ENCODE measurements at places on chromosomes 6 and 20.
A peak's percentile ranks its signal among the peaks of the same experiment; 100 is the strongest.

GRCh38 chr6:101537753-101538316 is 144.3 kb downstream of the GRIK2 start:
- DNase-seq: no peak

- DNase-seq: no peak
Measured at GRCh38 chr6:142376800-142377496, 75.1 kb downstream of the ADGRG6 start.

- peak; percentile 34 for DNase-seq
Measured at GRCh38 chr6:44022671-44023352, 104.4 kb downstream of the MRPL14 start.

DNA sequence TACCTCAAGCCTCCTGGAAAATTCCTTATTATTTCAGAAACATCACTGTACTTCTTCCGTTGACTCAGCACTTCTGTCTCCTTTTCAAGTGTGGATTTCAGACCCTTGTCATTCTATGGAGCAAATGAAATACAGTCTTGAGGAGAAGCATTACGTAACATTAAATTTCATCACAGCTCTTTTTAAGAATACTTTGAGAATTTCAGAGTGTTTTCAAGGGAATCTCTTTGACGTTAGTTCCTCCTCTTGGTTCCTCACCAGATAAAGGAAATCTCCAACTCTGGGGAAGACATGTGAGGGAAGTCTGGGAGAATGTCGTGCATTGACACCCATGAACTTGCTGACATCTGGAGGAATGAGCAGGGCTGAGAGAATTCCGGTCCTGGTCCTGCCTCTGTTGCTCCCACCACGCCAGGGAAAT is 32.3 kb downstream of the UST start:
- DNase-seq: no peak

- no peak for DNase-seq
Measured at GRCh38 chr20:33667245-33667675, 517 bp downstream of the ACTL10 start.

DNA sequence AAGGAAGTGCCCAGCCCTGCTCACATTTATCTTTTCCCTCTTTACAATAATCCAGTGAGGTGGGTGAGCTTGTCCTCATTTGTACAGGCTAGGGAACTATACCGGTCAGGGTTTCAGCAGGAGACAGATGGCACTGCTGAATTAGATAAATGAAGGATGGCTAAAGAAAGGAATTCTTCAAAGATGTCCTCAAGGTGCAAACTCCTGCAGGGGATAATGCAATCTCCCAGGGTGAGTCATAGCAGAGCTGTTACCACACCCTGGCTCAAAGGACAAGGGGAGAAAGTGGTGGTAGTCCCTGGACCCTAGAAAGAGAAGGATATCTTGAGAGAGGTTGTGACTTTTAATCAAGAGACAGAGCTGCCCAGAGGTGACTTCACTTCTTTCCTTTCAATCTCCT is 66.7 kb downstream of the RFPL4B start:
- DNase-seq: no peak

- DNase-seq: no peak
Measured at GRCh38 chr6:1525364-1526038, 84.2 kb upstream of the FOXC1 start.
